Stimulated activated CD4-positive, alpha-beta T cell treated with anti-CD3 and anti-CD28 coated beads, Interleukin-15, amount 100 ng/mL, for 1 hour (primary cell): ENCODE measurements at places on chromosomes 3 and 15.

- no peak for DNase-seq
Measured at GRCh38 chr15:85477061-85477460, 96.7 kb downstream of the AKAP13 start.

DNA sequence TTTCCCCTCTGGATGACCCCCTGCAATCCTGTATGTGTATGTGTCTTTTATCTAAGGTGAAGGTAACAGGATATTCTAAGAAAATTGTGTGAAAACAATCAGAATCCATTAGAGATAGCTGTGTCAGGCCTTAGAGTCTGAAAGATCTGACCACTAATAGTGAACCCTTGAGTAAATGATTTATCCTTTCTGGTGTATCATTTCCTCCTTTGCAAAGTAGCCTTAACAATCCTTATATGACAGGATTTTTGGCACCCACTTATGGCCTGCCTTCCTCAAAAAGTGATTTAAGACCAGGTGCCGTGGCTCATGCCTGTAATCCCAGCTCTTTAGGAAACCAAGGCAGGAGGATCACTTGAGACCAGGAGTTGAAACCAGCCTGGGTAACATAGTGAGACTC lies 110.2 kb downstream of the RBPMS2 start:
- no peak for DNase-seq

DNA sequence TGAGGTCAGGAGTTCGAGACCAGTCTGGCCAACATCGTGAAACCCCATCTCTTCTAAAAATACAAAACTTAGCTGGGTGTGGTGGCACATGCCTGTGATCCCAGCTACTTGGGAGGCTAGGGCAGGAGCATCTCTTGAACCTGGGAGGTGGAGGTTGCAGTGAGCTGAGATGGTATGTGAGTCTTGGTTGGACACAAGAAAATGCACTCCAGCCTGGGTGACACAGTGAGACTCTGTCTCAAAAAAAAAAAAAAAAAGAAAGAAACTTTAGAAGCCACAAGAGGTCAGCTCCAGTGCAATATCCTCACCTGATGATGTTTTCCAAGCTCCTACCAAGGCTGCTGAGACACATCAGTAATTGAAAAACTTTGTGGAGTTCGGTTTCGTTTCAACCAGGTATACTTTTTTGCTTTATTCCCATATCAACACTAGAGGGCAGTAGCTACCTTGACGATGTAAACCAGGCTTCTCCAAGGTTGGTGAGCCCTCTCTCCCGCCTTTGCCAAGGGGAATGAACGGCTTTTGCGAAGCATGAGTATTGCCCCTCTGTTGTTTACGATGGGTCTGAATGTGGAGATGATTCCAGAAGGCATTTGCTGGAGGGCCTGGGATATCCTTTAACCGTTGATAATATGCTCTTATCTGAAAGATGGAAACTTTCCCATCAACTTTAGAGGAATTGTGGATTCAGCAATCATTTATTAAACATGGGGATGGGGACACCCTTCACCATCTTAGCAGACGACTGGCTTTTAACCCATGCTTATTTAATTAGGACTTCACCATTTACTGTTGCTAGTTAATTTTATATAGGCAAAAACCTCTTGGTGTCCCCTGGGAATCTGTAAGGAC lies 202.8 kb downstream of the SV2B start:
- no peak for DNase-seq

DNA sequence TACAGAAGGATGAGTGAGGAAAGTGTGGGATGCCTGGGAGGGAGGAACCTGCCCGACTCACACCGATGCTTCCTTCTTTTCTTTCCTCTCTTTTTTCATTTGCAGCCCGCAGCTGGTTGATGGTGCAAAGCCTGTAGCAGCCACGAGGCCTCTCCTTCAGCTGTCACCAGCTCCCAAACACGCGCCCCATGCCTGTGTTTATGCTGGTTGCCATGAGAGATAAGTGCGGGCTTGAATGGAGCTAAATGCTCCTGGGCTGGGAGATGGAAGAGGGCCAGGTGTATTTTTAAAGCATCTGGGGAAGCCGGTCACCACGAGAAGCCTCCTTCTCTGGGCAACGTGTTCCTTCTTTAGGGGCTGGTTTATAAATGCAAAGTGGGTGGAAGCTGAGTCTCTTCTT lies 9.3 kb downstream of the COLQ start:
- no peak for DNase-seq

- DNase-seq: no peak
Measured at GRCh38 chr3:43867436-43868072, 176.8 kb downstream of the ABHD5 start.

DNA sequence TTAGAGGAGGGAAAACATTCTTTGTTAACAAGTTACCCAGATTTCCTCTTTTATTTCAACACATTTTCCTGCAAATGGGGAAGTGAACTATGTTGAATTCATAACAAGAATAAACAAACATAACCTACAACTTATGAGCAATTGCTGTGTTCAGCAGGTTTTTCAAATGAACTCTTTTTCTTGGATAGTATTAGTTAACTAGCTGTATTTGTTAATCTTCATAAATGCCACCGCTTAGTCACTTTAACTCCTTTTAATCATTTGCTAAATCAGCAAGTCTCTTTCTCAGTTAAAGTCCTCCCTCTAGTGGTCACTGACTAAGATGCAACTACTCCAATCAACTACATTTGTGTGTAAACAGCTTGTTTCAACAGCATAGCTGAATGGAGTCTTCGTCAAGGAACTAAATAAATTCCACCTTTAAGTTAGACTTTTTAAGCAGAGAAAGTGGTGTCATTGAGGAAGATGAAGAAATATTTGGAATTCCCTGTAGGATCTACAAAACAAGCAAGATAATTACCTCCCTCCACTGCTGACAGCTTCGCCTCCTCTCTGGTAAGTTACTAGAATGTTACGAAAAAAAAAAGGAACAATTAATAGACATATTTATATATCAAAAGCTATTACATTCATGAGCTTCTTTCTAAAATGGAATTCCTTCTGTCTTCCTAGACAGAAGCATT lies 1122.0 kb downstream of the ROBO1 start:
- no peak for DNase-seq

- DNase-seq: no peak
Measured at GRCh38 chr15:98805434-98806274, 157.3 kb downstream of the IGF1R start.

GRCh38 chr3:148604270-148605085 lies 93.2 kb upstream of the AGTR1 start:
- no peak for DNase-seq

DNA sequence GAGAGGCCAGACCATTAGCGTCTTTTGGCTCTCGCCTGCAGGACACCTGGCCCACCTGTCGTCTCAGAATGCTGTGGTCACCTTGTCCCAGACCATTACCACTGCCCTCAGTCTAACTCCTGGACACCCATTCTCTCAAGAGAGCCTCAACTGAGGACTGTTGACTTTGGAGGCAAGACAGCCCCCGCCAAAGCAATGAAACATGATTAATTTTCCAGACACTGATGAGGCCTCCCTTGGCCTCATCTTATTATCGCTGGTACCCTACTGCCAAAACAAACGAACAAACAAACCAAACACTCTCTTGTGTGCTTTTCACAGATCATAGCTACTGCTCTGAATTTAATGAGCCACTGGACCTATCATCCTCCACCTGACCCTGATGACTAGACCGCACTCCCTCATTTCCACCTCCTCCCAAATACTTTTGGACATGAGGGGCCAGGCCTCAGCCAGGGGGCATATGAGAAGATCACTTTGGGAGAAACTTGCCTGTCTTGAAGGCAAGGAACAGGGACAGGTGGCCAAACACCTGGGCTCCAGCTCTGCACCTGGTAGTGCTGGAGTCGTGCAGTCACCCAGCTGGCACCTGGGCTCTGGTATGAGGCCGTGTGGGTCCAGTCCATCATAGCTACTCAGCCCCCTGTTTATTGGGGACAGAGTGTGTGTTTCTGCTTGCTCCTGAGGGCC lies 27.6 kb downstream of the ALS2CL start:
- no peak for DNase-seq
